ENCODE measurements at places on chromosomes 1 and 21. TPM values are rescaled to one million over a fixed set of nuclear protein-coding genes. Genes with fewer than 3 reads are reported as not detected.
A peak's percentile ranks its signal among the peaks of the same experiment; 100 is the strongest.

The PHF13 gene
- 14.4 TPM for total RNA-seq

The CRB1 gene
- not detected for total RNA-seq

DNA sequence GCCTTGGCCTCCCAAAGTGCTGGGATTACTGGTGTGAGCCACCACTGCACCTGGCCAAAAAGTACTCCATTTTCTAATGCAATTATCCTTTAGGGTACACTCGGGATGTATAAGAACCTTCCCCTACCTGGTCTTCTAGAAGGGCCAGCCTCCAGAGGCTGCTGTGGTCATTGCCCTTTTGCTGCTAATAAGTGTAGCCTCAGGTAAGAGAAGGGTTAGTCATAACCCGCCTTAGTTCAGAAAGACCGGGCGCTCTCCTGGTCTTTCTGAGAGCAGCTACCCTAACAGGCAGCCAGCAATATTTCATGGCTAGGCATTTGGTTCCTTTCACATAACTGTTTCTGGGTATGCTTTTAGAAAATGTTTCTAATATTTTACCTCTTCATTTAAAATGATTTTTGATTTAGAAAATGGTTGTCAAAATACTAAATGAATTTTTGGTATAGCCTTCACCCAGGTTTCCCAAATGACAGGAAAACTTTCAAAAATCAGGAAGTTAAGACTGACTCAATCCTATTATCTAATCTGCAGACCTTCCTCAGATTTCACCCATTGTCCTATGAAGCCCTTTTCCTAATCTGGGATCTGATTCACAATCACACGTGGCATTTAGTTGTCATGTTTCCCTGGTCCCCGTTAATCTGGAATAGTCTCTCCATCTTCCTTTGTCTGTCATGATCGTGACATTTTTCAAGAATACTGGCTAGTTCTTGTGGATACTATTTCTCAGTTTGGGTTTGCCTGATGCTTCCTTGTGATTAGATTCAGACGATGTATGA is 479.0 kb downstream of the SIPA1L2 start:
- DNase-seq, result no peak

GRCh38 chr1:198667186-198667585 is 28.3 kb downstream of the PTPRC start:
- no peak for DNase-seq

The SIPA1L2 gene
- total RNA-seq, result 6.7 TPM

GRCh38 chr1:72111662-72112061 is 170.7 kb downstream of the NEGR1 start:
- no peak for DNase-seq

DNA sequence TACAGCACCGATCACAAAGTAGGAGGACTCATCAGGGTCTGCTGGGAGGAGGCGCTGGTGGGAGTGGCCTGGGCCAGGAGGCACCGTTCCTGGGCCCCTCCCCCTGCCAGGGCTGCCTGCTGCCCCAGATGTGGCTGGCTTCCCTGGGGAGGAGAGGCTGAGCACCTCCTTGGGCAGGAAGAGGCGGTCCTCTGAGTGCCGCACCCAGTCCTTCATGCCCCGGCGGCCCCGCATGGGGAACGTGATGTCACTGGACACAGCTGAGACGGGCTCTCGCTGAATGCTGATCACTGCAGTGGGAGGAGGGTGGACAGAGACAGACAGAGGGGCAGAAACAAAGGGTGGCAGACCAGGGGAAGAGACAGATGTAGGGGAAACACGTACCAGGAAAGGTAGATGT is 24.8 kb downstream of the ADGRB2 start:
- DNase-seq, result peak; percentile 32

The ASPM gene
- total RNA-seq, result 1.7 TPM

- no peak for DNase-seq
These were observed 56.3 kb downstream of the CHD5 start for GRCh38 chr1:6123816-6124215.

DNA sequence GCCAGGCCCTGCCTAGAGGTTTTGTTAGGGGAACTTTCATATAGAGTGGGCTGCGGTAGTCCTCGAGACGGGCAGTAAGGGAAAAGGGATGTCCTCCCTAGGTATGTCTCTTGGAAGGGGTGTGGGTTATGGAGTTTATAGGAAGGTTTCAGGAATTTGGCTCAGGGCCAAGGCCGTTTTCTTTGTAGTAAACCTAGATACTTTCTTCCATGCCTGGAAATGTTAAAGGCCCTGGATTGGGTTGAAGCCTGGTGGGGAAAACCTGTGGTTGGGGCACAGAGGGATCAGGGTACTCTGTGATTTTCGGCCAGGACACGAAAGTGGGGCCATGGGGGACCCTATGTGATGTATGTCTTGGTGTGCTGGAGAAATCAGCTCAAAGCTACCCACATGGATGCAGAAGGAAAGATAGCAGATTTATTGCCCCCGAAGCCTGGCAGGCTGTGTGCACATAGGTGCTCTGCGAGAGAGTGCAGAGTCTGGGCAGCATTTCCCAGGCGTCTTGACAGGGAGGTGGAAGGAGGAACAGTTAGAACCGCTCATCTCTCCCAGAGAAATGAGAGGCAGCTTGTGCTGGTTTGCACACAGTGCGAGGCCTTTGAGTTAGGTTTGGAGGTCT is 1.7 kb downstream of the SNAP47 start:
- no peak for DNase-seq

The FALEC gene
- 0.40 TPM for total RNA-seq

DNA sequence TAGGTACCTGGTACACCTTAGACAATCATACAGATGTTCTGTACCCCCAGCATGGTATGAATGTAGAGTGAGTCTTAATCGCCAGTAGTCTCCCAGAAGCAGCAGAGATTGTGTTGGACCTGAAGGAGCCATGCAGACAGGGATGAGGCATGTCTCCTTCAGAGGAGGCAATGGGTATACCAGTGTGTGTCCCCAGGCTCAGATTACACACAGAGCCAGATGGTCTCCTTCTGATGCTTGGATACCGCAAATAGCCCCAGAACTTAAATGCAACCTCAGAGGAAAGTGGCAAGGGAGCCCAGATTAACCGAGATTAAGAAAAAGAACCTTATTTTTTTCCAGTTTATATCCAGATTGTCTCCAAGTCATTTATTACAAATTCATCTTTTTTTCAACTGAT is 96.8 kb upstream of the C21orf91 start:
- DNase-seq, result no peak

GRCh38 chr1:242203262-242203661 is 204.4 kb upstream of the MAP1LC3C start:
- no peak for DNase-seq

The RHEX gene
- total RNA-seq, result not detected

The LINGO4 gene
- 0.16 TPM for total RNA-seq

The S100A7 gene
- not detected for total RNA-seq

The ELAPOR1 gene
- 3.1 TPM for total RNA-seq

The NR1I3 gene
- 0.46 TPM for total RNA-seq

DNA sequence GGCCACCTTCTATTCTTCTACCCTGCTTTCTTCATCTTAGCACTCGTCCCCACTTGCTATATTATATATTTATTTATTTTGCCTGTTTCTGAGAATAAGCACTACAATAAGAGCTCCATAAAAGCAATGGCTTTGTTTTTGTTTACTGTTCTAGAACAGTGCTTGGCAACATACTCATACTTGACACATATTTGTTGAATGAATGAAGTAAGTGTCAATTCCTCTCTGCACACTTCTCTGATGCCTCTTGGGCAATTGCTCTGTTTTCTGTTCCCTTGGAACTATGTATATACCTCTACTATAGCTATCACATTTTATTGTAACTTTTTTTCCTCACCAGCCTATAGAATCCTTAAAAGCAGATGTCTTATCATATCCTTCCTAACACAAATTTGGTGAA is 7.5 kb upstream of the SLC19A2 start:
- DNase-seq, result no peak

DNA sequence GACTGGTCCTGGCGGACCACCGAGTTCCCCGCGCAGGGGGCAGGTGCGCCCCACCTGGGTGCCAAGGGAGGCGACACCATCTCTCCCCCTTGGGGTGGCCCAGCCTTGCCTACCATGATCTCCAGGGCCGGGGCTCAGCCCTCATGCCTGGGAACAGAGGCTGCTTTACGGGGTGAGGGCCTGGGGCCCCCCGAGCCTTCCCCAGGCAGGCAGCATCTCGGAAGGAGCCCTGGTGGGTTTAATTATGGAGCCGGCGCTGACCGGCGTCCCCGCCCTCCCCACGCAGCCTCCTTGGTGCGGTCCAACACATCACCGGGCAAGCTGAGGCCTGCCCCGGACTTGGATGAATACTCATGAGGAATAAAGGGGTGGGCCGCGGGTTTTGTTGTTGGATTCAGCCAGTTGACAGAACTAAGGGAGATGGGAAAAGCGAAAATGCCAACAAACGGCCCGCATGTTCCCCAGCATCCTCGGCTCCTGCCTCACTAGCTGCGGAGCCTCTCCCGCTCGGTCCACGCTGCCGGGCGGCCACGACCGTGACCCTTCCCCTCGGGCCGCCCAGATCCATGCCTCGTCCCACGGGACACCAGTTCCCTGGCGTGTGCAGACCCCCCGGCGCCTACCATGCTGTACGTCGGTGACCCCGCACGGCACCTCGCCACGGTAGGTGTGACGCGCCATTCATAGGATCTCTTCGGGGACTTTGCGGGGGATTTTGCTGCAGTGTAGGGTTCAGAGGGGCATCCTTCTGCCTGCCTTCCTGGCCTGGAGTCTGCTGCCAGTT is 38.2 kb downstream of the TP73 start:
- no peak for DNase-seq

The EXOSC10 gene
- 82.8 TPM for total RNA-seq

DNA sequence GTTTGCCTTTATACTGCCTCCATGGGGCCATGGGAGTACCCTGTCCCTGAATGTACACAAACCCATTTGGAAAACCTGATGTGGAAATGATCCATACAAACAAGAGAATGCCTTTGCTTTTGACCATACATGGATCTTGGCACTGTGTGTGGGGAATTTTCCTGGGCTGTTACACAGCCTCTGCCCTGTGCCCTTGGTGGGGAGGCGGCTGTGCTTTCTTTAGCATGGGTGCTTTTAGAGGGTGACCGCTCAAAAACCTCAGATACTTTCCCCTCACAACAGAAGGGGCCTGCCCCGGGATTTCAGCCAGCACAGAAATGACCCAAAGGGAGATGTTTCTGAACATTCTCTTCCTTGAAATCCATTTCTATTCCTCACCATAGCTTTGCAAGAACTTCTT is 194.8 kb downstream of the LMO4 start:
- no peak for DNase-seq

- no peak for DNase-seq
These were observed 135.3 kb downstream of the NOS1AP start for GRCh38 chr1:162204823-162205155.

DNA sequence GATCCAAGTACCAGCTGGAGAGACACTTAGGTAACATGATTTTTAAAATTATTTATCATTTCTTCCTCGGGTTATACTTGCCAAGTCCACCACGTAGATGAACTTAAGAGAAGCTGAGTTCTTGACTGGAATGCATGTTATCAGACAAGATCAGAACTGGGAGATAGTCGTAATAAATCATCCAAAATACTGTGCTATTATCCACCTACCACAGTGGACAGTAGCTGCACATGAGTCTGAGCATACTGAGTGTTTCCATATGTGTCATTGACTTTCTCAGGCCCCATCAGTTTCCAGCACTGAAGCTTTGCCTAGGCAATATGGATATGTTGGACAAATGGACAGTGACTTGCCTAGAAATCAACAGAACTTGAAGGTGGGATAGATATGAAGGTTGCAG is 77.9 kb upstream of the RRP15 start:
- DNase-seq, result no peak

DNA sequence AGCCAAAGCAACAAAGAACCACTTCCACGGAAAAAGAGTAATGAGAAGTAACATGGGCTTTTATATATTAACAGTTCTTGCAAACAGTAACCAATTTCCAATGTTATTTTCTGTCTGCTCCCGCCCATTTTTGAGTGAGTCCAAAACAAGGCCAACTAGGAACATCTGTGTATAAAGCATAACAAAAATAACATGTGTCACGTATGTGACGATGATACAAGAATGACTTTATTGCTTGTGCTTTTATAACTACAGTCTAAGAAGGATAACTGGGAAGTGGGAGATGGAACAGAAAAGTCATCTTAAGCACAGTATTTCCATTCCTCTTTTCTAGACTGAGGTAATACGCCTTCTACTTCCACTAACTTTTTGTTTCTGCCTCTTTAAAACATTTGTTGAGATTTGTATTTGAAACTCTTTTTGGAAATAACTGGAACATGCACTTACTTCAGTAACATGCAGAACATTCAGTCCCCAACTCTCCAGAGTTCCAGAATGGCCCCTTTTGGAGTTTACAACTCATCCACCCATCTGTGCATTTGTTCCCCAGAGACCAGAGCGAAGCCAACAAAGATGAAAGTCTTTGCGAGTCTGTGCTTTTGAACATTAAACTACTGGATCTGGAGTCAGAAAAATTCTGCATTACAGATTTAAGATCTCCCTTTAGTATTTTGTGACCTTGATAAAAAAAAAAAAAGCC is 143.0 kb upstream of the ZRANB2 start:
- no peak for DNase-seq

GRCh38 chr1:119662034-119662437 is 14.0 kb upstream of the ZNF697 start:
- no peak for DNase-seq

GRCh38 chr1:2208309-2209239 is 14.0 kb upstream of the FAAP20 start:
- no peak for DNase-seq

DNA sequence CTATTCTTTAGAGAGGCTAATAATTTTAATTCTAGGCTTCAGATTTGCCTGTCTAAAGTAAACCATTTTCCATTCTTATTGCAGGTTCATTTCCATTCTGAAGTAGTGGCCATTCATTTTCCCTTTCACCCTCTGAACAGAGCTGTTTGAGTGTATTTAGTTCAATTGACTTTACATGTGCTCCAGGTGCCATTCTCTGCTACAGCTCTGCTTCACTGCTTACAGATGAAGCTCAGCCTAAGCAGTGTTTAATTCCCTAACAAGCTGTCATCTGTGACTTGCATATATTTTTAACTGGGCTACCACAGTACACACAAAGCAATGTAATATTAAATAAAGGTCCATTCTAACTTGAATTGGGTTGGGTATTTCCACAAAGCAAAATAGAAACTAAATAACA is 1031.6 kb downstream of the KCNT2 start:
- DNase-seq, result no peak

GRCh38 chr1:178030467-178030866 is 60.6 kb upstream of the SEC16B start:
- no peak for DNase-seq

The C2CD2 gene
- 7.4 TPM for total RNA-seq

The PROX1 gene
- total RNA-seq, result 0.03 TPM

The S100A3 gene
- total RNA-seq, result not detected

GRCh38 chr1:175687622-175688415 is 55.6 kb downstream of the TNR start:
- no peak for DNase-seq

GRCh38 chr1:185208626-185209180 is 51.7 kb downstream of the SWT1 start:
- no peak for DNase-seq

DNA sequence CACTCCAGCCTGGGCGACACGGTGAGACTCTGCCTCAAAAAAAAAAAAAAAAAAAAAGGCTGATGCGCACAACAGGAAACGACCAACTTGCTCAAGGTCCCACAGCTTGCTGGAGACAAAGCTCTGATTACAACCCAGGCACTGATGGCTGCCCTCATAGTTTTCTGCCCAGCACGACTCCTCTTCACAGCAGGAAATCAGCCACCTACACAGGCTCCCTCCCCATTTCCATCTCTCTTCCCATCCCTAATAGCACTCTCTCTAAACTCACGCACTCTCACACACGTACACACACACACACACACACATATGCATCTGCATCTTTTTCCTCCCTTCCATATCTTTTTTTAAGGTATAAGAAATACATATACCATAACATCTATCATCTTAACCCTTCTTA is 153.5 kb upstream of the SOD1 start:
- DNase-seq, result no peak

Data from activated T-cell treated with anti-CD3 and anti-CD28 coated beads, Interleukin-2, amount 50 U/mL, for 4 hours (primary cell).